MCF 10A (cell line): ENCODE measurements at places on chromosomes 5 and 9.

DNA sequence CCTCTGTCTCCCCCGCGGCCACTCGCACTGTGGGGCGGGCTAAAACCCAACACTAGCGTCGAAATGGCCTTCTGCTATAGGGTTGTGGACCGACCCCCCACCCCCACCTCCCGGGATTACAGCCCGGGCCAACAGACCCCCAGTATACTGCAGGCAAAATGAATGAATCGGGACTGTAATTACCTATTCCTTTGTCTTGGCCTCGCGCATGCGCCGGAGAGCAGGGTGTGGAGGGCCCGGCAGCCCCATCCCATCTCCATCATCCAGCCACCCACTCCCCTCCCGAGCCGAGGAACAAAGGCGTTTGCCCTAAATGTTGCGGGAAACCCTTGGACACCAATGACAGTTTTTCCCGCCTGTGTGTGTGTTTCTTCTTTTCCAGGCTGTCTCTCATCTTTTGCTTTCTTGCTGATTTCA lies 1.6 kb downstream of the BASP1 start:
- DNase-seq: no peak

GRCh38 chr9:130259044-130259443 lies 6.5 kb upstream of the HMCN2 start:
- no peak for DNase-seq

GRCh38 chr5:122665051-122665450 lies 109.8 kb upstream of the SNX2 start:
- DNase-seq: no peak

DNA sequence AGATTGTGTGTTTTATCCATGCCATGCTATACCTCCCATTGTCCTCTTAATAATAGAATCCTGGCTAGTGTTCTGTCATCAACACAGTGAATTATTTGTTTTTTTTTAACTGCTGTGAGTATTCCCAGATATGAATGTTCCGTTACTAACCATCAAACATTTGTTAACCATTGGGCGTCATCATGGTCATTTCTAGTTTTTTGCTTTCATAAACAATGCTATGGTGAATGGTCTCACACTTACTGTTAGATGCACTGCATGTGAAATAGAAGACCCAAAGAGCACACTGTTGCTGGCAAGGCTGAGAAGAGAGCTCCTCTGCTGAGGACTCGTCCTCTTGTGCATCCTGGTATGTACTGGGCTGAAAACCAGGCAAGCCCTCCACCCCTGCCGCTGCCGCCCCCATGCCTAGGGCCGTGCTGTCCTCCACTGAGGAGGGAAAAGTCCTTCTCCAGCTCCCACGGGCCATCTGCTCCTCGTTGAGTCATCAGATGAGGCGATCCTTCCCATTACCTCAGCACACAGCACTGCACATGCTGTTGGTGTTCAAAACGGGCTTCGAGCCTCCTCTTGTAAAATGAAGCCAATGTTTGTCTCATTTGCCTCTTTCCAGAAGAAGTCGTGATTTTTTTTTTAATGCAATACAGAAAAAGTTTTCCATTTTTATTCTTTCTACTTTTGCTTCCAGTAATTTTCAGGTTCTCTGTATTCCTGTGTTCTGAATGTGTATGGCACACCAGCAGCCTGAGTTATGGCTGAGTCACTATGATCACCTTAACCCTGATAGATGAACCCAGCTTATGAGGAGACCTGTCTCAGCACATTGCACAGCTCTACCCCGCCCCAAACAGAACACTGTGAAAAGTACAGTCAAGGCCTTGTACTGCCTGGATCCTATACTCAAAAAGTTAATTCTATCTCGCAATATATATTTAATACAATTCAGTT lies 219.0 kb downstream of the AOPEP start:
- DNase-seq: peak; percentile 82

- no peak for DNase-seq
Measured at GRCh38 chr9:89044104-89044503, 52.8 kb downstream of the S1PR3 start.
